ENCODE measurements at places on chromosomes 1 and 21.

DNA sequence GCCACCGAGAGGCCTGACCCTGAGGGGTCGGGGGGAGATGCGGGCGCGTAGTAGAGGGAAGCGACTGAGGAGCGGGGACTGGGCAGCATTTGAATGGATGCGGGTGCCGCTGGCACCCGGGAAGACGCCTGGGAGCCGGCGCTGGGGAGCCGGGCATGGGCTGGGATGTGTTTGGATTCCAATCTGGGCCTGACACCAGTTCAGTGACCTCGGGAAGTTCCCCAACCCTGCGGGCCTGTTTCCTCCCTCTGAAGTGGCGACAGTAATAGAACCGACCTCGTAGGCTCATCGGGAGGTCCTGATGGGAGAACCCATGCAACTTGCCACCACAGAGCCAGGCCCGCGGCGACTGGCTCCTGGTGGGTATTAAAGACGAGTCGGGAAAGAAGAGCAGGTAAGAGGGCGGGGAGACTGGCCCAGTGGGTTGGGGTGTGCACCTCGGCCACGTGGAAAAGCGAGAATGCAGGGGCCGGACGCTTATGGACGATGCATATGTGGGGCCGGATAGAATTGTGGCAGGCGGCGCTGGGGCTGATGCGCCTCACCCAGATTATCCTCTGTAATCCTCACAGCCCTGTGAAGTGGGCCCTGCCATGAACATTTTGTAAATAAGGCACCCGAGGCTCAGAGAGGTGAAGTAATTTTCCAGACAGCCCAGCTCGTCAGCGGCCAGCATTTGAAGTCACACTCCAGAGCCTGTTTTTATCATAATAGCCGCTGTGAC is 105.8 kb downstream of the SLC16A1 start:
- DNase-seq, result no peak

GRCh38 chr1:221722254-221723017 is 19.5 kb downstream of the DUSP10 start:
- DNase-seq, result no peak

- no peak for DNase-seq
Observed at GRCh38 chr1:107776900-107777663, 187.9 kb downstream of the VAV3 start.

GRCh38 chr1:223683586-223684487 is 18.3 kb upstream of the CAPN8 start:
- DNase-seq, result no peak

DNA sequence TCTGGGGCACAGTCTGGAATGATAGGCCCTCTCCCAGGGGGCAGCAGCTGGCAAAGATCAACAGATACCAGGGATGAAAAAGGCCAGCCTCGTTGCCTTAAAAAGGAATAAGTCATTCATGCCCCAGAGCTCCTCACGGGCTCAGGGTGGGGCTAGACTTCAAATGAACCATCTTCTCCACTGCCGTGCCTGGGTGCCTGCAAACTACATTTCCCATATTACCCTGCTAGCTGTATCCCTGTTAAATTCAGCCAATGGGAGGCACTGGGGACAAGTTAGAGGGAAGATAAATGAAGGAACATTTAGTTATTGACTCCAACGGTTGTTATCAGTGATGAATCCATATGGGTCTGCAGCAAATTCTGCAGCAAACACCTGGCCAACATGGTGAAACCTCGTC is 101.2 kb upstream of the CYYR1 start:
- no peak for DNase-seq

DNA sequence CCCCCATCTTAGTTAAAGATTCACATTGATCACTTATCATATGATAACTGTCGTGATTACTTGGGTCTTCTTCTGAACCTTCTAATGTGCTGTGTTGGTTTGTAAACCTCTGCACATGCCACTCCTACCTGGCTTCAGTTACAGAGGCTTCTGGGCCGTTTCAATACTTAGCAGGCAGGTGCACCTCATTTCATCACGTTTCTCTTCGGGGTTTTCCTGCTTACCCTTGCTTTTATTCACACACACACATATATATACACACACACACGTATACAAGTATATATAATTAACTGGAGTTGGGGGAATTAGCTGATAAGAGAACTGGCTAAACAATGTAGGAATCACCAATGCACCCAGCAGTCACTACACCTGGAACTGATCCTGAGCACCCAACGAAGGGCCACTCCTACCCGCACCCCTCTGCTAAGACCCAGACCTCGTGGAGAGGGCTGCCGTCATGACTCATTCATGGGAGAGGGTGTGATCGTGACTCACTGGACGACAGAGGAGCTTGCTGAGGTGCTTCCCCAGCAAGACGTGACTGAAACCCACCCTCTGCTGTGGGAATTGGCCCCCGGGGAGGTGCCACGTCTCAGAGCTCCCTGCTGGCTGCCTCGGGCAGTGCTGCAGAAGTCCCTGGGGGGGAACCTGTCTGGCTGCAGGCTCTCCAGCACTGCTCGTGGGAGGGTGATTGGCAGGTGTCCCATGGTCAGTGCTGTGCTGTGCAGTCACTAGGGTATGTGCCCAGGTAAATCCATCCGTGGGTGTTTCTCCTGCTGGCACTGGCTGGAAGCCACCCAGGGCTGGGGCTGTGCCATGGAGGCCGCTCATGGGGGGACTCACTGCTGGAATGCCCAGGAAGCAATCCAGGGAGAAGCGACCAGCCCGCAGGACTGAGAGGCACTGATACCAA is 166.6 kb downstream of the DYRK1A start:
- no peak for DNase-seq

DNA sequence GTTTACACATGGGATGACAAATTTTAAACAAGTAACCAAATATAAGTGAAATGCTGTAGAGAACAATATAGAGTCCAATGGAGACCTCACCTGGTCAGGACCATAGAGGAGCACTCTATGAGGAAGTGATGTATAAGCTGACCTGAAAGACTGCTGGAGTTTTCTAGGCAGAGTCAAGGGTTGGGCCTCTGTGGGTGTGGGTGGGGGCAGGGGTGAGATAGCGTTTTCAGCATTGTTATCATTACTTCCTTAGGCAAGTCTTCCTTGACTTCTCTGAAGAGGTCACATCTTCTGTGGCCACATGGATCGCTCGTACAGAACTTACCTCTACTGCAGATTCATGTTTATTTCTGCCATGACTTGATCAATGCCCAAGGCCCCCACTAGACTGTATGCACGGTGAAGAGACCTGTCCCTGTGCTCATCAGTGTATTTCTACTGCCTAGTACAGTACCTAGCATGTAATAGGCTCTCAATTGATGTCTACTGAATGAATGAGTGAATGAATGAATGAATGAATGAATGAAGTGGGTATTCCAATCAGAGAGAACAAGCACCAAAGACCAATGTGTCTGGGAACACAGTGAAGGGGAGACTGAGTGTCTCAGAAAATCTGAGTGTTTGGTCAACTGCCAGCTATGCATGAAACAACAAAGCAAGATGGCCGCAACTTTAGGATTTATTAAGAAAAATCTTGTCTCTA is 116.5 kb downstream of the RNF220 start:
- no peak for DNase-seq

DNA sequence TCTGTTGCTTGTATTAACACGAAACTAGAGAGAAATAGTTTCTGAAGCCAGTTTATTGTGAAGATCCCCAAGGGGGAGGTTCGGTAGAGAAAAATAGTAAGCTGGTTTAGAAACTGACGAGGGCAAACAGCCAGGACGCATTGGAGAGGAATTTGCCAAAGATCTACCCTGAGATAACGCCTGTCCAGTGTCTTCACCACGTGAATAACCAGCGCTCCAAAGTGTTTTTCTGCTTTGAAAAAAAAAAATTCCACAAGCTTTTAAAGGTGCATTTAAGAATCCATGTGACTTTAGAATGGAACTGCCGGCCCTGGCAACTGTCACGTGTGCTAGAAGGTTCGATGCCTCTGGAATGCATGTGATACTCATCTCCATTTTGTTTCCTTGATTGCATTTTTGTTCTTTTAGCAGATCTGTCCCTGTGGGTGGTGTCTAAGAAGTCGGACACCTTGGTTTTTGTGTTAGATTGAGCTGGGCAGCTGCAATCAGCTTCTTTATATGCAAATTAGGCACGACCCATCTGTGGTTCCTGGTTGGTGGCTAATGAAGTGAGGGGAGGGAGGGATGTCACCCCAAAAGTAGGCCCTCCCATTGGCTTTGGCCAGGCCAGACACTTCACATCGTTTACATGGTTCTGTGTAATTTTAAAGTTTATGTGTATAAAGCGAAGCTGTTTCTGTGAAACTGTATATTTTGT is 1.3 kb upstream of the THAP3 start:
- DNase-seq, result no peak
